Pancreas (tissue), 10 donors: ENCODE measurements at places on chromosomes 5 and 9. TPM values are rescaled to one million over a fixed set of nuclear protein-coding genes. Genes with fewer than 3 reads are reported as not detected.

GRCh38 chr5:43555895-43556606 lies 826 bp downstream of the PAIP1 start:
- peak; percentile 81 for DNase-seq

DNA sequence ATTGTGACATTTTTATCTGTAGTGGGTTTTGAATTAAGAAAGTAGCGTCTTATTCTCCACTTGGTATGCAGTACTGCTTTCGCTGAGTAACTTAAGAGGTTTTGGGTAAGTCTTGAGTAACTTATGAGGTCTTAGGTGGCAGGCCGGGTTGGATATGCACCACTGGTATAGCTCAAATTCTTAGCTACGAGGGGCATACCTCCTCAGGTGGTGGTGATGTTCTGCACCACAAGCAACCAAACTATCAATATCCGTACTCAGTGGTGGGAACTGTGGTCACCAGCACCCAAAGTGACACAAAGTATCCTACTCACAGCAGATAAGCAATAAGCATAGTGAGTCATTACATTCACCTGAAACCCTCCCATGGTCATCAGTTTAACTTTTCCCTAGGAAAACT lies 13.7 kb downstream of the SMC2 start:
- DNase-seq = no peak

DNA sequence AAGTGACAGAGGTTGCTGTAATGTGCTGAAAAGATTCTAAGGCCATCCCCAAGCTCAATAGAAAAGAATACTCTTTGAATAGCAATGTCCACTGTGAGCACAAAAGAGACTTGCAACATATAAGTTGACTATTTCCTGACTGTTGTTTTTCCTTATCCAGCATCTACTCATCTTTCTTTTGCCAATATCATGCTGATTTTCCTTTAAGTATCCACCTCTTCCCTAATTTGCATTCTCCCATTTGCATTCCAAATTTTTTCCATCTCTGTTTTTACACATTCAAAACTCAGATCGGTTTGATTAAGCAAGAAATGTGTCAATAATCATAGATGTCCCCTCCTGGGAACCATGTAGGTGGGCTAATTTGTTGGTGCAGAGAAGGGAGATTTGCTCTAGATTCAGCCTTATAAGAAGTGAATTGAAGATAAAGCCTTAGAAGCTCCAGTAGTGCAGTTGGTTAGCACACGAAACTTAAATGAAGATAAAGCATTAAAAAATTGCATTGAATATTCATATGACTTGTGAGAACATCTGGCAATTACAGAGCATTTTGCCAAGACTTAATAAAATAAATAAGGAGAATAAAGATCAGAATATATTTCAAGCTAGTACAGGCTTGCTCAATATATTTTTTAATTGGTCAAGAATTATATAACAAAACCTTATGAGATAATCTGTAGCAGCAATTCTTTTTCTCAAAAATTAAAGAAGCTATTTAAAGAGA lies 267.6 kb downstream of the TMEM167A start:
- no peak for DNase-seq

- DNase-seq = no peak
Measured at GRCh38 chr9:101711330-101711941, 27.0 kb downstream of the GRIN3A start.

GRCh38 chr5:120260651-120261050 lies 203.4 kb upstream of the PRR16 start:
- DNase-seq = no peak

DNA sequence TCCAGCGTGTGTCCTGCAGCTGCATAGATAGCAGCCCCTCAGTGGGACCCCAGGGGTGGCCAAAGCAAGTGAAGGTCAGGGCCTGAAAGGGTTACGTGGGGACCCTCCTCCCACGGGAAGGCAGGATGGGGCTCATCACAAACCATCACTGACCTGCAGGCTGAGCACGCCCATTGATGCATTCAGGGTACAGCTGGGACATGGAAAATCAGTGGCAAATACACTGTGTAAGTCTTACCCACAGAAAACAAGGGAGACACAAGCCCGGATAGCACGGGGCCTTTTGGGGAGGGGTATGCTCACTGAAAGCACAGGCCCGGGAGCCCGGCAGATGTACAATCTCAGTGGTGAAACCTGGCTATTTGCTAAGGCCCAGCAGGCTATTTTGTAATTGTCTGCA lies 49.1 kb downstream of the SEMA4D start:
- DNase-seq = no peak

- DNase-seq = no peak
Measured at GRCh38 chr9:99607842-99608448, 213.7 kb upstream of the NR4A3 start.

- DNase-seq = no peak
Measured at GRCh38 chr5:150066901-150067396, 19.4 kb downstream of the CSF1R start.

The SPRY4 gene
- total RNA-seq = 2.6 TPM

The CDC37L1 gene
- total RNA-seq = 10.8 TPM

The TICAM2 gene
- total RNA-seq = 2.0 TPM

The TSLP gene
- 0.09 TPM for total RNA-seq

The PKD2L2 gene
- not detected for total RNA-seq
